Kasumi-1 (cell line): ENCODE measurements at places on chromosomes 1 and 21.

DNA sequence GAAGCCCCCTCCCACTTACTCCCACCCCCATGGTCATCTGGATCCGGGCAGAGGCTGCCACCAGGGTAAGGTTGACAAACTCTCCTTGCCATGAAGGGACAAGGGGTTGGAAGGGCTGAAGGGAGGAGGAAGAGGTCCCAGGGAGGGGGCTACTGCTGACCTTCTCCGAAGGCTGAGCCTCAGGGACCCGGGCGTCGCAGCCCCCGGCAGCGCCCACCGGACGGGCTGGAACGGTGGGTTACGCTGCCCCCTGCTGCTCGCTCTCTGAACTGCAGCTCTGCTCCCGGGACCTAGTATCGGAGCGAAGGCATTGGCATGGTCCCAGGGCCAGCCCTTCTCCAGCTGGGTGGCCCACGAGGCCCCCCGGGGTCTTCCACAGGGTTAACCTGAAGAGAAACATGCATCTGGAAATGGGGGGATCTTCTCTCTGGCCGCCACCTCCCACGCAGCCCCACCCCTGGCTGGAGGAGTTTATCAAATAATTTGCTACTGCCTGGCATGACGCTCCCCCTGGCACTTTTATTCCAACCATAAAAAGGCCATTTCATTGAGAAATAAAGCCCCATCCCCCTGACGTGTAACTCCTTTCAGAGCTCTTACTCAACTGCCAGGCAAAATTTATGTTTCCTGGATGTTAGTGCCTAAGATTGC, 70.4 kb upstream of the TARDBP start:
- DNase-seq, result peak; percentile 42

DNA sequence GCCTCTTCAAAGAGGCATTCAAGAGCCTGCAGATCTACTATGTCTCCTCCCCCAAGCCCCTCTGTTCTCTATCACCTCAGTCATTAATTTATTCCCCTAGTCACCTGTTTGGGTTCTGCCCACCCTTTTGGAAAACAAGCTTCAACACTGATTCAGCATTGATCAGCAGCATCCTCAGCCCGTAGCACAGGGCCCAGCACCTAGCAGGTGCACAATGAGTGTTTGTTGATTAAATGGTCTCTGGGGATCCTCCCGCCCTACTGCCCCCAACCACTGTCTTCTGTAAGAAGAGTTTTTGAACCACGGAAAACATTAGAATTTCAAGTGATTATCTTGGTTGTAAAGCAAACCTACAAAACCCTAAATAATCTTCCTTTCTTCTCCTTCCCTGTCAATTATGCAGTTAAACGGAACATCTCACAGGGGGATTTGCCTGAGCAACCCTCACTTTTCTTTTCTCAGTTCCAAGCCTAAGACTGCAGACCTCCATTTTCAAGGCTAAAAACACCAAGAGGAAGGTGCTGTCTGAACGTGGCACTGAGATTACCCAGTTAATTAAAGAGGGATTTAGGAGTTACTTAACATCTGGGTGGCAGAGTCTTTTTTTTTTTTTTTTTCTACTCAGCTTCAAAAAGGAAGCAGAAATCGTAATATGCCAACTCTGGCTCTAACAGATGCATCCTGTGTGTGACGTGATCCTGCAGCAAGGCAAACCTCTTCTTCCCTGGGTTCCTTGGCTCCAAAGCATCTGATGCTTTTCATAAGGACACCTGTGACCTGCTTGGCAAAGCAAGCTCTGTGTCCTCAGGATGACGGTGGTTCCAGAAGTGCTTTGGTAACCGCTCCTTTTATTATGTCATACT, 163.0 kb downstream of the KAZN start:
- DNase-seq, result no peak

- no peak for DNase-seq
Measured at GRCh38 chr21:18970416-18970815, 566.8 kb upstream of the TMPRSS15 start.

- no peak for DNase-seq
Measured at GRCh38 chr21:36155603-36156338, 853 bp upstream of the DOP1B start.

GRCh38 chr1:172455451-172455850, 11.6 kb upstream of the PIGC start:
- no peak for DNase-seq

DNA sequence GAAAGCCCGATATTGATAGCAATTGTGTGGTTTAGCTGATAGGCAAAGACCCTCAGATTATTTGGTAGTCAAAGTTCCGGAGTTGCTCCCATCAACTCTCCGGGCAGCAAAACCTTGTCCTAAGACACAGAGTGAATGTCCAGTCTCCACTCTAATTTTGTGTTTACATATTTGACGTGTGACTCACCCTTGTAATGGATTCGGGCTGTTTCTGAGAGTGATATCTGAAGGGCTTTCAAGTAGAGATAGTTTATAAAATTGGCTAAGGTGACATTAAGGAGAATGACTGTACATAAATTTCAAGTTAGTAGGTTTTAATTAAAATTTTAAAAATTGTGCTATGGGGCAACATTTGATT, 154.2 kb downstream of the CNIH3 start:
- DNase-seq, result no peak

DNA sequence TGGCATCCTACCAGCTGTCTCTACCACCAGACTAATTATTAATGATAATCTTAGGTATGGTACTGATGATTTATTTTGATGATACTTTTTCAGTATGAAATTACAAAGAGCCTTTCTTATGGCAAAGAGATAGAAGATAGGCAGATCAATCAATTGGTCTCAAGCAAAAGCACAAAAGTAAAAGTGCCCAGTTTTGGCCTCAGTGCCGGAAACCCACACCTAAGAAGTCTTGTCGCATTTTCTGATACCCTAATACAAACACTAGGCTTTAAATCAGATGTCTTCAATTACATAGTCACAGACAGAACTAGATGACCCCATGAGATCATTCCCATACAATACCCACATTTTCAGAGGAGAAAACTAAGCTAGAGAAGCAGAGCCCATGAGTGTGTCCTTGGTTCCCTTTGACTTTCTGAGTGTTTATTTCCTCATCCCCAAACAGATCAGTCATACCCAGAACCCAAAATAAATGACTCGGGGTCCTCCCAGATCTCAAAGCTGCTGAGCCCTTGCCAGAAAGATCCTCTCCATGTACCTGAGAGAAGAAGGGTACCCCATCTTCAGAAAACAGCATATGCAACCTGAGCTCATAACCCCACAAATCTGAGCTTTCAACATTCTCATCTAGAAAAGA, 7.7 kb downstream of the ITPKB start:
- no peak for DNase-seq

GRCh38 chr1:230120921-230121381, 53.9 kb downstream of the GALNT2 start:
- peak; percentile 49 for DNase-seq

GRCh38 chr1:46408356-46409062, 14.4 kb downstream of the FAAH start:
- no peak for DNase-seq

- DNase-seq, result no peak
Measured at GRCh38 chr1:86551305-86551704, 4.4 kb downstream of the CLCA4 start.

DNA sequence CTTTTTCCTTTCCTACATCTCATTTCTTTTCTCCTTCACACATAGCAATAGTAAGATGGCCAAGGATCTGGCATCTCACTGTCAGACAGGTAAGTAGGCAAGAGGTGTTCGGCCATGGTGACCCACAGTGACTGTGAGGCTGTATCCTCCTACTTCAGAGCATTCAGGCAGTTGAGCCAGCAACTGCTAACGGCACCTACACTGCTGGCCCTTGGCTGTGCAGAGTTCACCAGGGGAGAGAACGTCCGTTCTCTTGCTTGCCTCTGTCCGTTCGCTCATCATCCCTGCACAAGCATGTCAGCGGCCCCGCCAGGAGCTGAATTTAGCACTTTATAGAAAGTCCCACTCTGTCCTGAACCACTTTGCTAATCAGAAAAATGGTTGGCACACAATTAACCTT, 113.6 kb downstream of the GREM2 start:
- no peak for DNase-seq

- peak; percentile 72 for DNase-seq
Measured at GRCh38 chr1:180415985-180416633, 86.3 kb downstream of the ACBD6 start.

DNA sequence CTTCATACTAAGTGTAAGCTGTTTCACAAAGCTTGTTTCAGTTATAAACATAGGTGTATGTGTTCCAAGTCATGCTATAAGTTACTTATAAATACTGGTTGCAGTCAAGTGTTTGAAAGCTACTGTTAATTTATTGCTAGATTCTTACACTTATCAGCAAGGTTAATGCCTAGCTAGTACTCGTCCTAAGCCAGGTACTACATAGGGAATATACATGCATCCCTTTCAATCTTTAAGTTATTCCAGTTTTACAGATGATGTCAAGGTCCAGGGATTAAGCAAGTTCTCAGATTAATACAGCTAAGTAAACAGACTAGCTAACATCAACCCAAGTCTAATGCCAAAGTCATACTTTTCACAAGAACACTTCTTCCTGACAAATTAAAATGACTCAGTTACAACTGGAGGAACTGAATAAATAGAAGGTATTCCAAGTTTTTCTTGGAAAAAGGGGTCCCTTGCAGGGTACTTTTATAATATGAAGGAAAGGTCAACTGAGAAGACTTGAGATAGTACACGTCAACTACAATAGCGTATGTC, 652.2 kb upstream of the USP24 start:
- DNase-seq, result no peak

DNA sequence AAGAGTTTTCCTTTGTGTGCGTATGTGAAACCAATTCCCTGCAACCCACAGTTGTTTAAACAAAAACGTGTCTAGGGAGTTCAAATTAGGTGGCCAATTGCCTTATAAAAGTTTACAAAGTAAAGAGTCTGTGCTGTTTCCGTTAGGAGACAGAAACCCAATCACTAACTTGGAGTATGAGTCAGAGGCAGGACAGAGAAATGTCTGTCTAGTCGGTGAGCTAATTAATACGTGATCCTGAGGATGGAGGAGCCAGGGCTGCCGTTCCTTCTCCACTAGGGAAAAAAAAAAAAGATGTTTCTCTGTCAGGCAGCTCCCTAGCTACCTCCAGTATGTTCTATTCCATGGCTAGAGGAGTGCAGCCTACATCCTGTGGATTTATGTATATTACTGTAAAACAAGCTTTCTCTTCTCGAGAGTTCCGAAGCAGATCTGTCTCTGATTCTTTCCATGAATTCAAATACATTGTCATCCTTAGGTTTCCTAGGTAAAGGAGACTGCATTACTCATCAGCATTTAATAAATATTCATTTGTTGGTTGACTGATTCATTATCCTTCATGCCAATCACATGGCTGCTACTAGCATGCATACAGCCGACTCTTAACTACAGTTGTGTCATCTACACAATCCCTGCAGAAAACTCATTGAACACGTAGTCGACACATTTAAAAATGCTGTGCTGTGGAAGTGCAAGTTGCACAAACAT, 430.6 kb downstream of the KIF26B start:
- DNase-seq, result no peak
